ENCODE measurements at places on chromosomes 11 and 22. TPM values are rescaled to one million over a fixed set of nuclear protein-coding genes. Genes with fewer than 3 reads are reported as not detected.

- peaks cover 34% of the 10 kb centered on the region for H3K4me1 ChIP-seq
- DNase-seq, result no peak
- H3K4me3 ChIP-seq, result peak overlapping the region; percentile 46
- peak overlapping the region; percentile 87 for H3K27ac ChIP-seq
Measured at GRCh38 chr22:39996732-39997131, 2.0 kb downstream of the FAM83F start.

DNA sequence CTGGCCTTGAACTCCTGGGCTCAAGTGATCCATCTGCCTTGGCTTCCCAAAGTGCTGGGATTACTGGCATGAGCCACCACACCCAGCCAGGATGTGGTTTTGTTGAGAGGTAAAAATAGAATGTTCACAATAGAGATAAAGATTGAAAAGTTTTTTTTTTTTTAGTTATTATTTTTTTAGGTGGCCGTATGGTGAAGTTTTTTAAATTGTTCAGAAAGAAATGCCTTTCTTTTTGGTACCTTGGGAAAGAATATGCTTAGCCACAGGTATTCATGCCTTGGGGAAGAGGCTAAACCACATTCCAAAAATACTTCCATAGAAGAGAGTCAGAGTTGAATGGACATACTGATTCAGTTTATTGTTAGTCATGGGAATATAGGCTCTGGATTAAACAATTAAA is 143.4 kb downstream of the C11orf91 start:
- no peaks in the 10 kb centered on the region for H3K4me1 ChIP-seq
- H3K36me3 ChIP-seq, result no peaks in the 10 kb centered on the region
- no peak for DNase-seq
- no peak overlapping the region for H3K4me3 ChIP-seq
- no peak overlapping the region for H3K27ac ChIP-seq
- no peaks in the 10 kb centered on the region for H3K27me3 ChIP-seq

DNA sequence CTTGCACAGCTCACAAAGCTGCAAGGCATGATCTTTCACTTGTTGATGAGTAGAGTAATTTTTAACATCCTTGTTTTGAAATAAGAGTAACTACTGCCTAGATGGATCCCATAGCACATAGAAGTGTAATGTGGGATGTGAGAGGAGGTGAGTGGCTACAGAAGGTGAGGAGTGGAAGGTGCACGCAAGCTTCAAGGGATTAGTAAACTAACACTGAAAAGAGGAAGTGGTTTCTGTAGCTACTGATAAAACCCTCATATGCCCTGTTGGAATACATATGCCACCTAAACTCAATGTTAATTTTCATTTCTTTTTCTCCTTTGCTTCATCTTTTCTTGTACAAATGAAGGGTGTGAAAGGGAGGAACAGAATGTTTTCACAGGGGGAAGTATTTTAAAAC is 22.0 kb upstream of the CTSC start:
- DNase-seq, result no peak
- no peak overlapping the region for H3K27ac ChIP-seq
- peaks cover 4% of the 10 kb centered on the region for H3K4me1 ChIP-seq
- no peaks in the 10 kb centered on the region for H3K27me3 ChIP-seq
- no peaks in the 10 kb centered on the region for H3K36me3 ChIP-seq

DNA sequence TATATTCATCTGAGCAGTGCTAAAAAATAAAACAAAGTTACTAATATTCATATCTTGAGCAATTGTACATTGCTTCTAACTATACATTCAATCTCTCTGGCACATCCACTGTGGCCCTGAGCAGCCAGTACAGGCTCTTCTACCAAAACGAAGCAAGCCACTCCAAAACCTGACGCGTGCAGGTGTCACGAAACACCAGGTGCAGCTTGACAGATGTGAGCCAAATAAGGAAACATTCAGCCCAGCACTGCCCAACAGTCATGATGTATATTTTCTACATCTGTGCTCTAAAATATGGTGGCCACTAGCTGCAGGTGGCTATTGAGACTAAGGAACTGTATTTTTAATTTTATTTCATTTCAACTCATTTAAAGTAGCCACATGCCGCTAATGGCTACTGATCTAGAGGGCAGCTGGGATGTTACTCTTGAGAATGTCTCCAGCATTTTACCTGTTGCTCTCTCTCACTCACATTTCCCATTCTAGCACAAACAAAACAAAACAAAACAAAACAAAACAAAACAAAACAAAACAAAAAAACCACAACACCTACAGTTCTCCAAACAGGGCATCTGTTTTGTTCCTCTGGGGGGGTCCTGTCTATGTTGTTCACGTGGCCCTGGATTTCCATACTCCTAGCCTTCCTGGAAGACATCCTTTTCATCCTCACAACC is 77.7 kb downstream of the LARGE1 start:
- DNase-seq, result no peak
- H3K4me3 ChIP-seq, result no peak overlapping the region
- H3K36me3 ChIP-seq, result no peaks in the 10 kb centered on the region
- no peaks in the 10 kb centered on the region for H3K27me3 ChIP-seq

DNA sequence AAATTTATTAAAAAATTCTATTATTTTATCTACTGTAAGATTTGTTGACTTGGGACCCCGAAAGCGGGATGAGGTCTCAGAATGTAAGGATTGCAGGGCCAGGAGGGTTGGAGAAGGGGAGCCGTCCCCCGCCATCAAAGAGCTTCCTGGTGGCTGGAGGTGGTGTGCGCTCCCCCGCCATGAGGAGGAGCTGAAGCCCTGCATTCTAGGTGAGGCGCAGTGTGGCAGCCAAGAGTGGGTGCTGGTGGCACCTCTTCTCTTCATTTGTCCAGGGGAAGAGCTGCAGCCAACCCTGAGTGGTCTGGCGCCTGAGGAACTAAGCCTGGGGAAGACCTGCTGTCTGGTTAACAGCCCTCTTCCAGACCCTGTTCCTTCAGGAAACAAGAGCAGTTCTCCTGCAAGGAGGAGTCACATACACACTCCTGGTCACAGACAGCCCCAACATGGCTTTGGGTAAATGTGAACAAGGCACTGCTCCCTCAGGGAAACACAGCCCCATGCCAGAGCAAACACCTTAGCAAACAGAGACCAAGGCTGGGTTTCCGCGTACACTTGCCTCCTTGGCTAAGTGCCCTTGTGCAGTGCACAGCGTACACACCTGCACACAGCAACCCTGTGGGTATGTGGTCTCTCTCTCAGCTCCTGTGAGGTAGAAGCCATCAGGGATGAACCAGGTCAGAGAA is 17.3 kb downstream of the RTN4RL2 start:
- H3K36me3 ChIP-seq, result no peaks in the 10 kb centered on the region
- peaks cover 83% of the 10 kb centered on the region for H3K27me3 ChIP-seq
- H3K27ac ChIP-seq, result no peak overlapping the region
- peaks cover 23% of the 10 kb centered on the region for H3K4me1 ChIP-seq
- no peak for DNase-seq

GRCh38 chr22:29780748-29781676 is 13.8 kb downstream of the UQCR10 start:
- peak overlapping the region; percentile 83 for H3K27ac ChIP-seq
- no peaks in the 10 kb centered on the region for H3K4me1 ChIP-seq
- no peaks in the 10 kb centered on the region for H3K36me3 ChIP-seq
- no peaks in the 10 kb centered on the region for H3K27me3 ChIP-seq
- H3K4me3 ChIP-seq, result no peak overlapping the region
- DNase-seq, result no peak

Gene FADS2
- 29.1 TPM for total RNA-seq

DNA sequence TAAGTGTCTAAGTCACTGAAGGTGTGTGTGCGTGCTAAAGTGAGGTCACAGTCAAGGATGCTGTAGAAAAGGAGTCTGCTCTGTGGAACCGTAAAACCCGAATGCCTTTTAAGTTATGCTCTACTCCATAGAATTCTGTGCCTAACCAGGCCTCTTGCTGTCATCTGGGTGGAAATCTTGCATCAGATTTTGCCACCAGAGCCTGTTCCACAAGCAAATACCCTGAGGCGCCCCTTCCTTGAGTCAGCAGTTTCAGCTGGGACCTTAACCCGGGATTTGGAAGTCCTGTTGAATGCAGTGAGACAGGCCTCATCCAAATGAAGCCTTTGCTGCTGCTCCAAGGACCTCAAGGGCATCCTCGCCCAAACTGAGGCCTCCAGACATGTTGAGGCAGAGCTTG is 109.8 kb downstream of the WNT11 start:
- H3K27ac ChIP-seq, result no peak overlapping the region
- DNase-seq, result no peak
- no peaks in the 10 kb centered on the region for H3K27me3 ChIP-seq
- H3K4me3 ChIP-seq, result no peak overlapping the region

Gene MISFA
- not detected for total RNA-seq

Gene PDGFD
- 26.0 TPM for total RNA-seq

- H3K4me1 ChIP-seq, result no peaks in the 10 kb centered on the region
- no peaks in the 10 kb centered on the region for H3K36me3 ChIP-seq
- DNase-seq, result no peak
- H3K27me3 ChIP-seq, result peaks cover 12% of the 10 kb centered on the region
- H3K27ac ChIP-seq, result peak overlapping the region; percentile 83
- no peak overlapping the region for H3K4me3 ChIP-seq
Measured at GRCh38 chr11:1746511-1746931, 3.9 kb downstream of the IFITM10 start.

Gene CDC42EP1
- 33.1 TPM for total RNA-seq

DNA sequence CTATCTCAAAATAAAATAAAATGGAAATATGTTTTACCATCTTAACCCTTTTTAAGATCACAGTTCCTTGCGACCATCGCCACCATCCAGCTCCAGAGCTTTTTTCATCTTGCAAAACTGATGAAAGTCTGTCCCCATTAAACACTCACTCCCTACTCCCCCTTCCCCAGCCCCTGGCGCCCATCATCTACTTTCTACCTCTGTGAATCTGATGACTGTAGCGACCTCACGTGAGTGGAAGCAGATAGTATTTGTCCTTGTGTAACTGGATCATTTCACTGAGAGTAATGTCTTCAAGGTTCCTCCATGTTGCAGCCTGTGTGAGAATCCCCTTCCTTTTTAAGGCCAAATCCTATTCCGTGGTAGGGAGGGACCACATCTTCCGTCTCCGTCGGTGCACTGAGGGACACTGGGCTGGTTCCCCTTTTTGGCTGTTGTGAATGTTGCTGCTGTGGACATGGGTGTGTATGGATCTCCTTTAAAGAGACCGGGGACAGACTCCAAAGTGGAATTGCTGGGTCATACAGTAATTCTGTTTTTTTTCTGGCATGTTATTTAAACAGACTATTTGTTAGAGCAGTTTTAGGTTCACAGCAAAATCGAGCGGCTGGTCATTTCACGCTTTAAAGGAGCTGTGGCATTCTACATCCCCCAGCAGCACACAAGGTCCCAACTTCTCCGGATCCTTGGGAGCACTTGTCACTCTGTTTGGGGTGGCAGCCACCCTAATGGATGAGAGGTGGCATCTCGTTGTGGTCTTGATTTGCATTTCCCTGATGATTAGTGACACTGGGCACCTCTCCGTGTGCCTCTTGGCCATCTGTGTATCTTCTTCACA is 120.0 kb downstream of the KCNQ1 start:
- no peaks in the 10 kb centered on the region for H3K36me3 ChIP-seq
- no peak for DNase-seq
- H3K27me3 ChIP-seq, result no peaks in the 10 kb centered on the region
- H3K4me1 ChIP-seq, result peaks cover 14% of the 10 kb centered on the region

DNA sequence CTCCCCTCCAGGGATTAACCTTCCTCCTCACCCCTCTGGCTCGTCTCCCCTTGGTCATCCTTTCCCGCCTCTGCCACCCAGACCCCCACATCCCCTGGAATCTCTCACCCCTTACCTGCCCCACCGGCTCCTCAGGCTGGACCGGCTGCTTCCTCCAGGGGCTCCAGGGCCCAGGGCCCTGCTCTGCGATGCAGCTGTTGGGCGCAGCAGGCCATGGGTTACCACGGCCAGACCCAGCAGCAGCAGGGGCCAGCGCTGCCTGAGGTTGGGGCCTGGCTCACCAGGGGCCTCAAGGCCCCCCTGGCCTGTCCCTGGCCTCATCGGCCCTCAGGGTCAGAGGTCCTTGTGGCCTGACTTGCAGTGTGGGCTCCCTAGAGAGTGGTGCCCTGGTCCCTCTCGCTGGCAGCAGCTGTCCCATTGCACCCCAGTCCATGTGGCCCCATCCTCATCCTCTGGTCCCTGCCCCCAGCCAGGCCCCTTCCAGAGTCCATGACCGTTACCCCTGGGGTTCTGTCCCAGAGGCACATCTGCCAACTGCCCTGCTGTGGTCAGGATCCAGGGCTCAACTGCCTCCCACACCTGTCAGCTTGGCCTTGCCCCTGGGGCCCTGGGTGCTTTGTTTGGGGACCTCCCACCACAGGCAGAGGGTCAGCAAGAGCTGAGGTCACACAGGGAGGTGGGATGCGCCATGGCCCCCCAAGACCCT is at the start of gene IGLL1:
Gene IGLL1, minus strand, starts transcription at position 421 of the 706 bp plus-strand sequence. Its CDS starts 100 bp downstream, at position 321.
- H3K27ac ChIP-seq, result no peak within 1 kb of the TSS
- no peaks in the 10 kb centered on the region for H3K36me3 ChIP-seq
- H3K4me3 ChIP-seq, result no peak within 1 kb of the TSS

GRCh38 chr11:62444236-62444833 is 25.5 kb downstream of the SCGB1A1 start:
- peak; percentile 59 for DNase-seq
- H3K4me1 ChIP-seq, result no peaks in the 10 kb centered on the region
- no peaks in the 10 kb centered on the region for H3K36me3 ChIP-seq
- H3K4me3 ChIP-seq, result peak overlapping the region; percentile 42
- no peaks in the 10 kb centered on the region for H3K27me3 ChIP-seq
- peak overlapping the region; percentile 98 for H3K27ac ChIP-seq

- no peak overlapping the region for H3K4me3 ChIP-seq
- H3K27ac ChIP-seq, result peak overlapping the region; percentile 70
- H3K27me3 ChIP-seq, result no peaks in the 10 kb centered on the region
- no peak for DNase-seq
Measured at GRCh38 chr11:16860617-16861016, 122.2 kb downstream of the C11orf58 start.

DNA sequence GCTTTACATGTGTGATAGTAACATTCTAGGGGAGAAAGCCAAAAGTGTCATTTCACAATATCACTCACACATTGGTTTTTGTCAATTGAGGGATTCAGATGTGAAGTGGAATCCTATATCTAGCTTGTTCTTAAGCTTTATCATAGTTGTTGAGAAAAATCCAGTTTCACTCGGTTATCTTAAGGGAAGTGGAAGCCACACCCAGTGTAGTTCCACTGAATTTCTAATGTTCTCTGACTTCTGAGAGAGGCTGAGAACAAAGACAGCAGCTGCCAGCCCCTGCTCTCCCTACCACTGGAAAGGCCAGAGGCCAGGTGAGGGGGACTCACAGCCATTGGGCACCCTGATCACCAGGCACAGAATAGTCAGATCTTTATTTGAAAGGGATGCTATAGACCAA is 53.7 kb downstream of the THAP12 start:
- no peak overlapping the region for H3K4me3 ChIP-seq
- H3K36me3 ChIP-seq, result no peaks in the 10 kb centered on the region
- peaks cover 7% of the 10 kb centered on the region for H3K27me3 ChIP-seq
- no peak for DNase-seq

- no peaks in the 10 kb centered on the region for H3K36me3 ChIP-seq
- no peak for DNase-seq
- H3K27me3 ChIP-seq, result no peaks in the 10 kb centered on the region
- H3K4me3 ChIP-seq, result no peak overlapping the region
- H3K27ac ChIP-seq, result no peak overlapping the region
Measured at GRCh38 chr11:111422494-111423249, 43.6 kb upstream of the POU2AF1 start.

Gene OR52N4
- not detected for total RNA-seq
